ENCODE measurements at places on chromosomes 2 and 18.

GRCh38 chr2:71303849-71304248, 27.7 kb upstream of the ZNF638 start:
- no peak for DNase-seq

DNA sequence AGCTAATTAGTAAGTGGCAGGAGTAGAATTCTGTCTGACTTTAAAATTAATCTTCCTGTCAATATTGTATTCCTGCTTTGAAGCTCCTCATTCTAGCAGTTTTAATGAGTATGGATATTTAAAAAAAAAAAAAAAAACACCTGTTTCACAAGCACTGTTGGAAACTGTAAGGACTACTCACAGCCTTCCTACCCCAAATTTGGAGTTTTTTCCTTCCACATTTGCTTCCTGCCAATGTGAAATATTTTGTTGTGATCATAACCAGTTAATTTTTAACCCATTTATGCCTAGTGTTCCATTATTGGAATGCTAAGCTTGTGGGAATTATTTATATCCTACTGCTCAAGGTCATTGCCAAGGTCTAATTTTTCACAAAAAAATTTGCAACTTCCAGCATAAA, 36.1 kb upstream of the SCYGR2 start:
- no peak for DNase-seq

DNA sequence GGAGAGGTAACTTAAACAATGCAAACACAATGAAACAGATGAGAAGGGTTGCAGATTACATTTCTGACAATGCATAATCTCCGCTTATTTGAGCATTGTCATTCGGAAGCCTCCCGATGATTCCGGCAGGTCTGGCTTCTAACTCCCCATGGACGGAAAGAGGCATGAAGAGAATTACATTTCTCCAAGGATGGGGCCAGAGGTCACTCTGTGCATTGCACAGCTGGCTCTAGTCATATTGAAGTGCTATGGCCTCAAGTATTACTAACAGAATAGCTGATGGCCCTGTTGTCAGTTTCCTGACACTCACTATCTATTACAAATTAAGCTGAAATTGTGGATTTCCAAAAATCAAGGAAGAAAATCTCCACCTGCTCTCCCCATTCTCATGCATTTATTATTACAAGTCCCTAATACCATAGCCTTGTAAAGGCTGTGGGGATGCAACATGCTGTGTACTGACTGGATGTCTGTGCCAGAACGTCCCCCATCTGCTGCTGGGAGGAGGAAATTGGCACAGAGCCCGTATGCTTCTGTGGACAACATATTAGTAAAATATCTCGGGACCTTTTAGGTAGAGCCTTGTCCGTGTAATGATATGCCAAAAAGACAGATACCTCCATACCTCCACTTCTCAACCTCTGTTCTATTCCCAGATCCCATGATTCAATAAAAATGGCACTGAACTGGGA, 168.1 kb downstream of the SETBP1 start:
- DNase-seq: no peak

DNA sequence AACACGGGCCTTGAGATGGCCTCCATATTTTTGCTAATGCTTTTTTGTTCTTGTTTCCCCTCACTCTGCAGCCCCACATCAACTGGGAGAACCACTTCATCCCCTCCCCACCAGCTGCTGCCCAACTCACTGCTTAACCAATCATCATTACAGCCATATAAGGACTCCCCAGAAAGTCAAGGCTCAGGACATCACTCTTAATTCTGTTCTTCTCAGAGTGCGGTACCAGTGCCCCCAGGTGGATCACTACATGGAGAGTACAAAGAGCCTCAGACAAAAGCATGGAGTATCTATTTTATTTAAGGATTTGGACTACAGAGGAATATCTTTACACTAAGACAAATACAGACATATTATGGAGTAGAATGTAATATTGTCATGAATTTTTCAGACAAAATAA, 340.6 kb downstream of the PAX3 start:
- no peak for DNase-seq

DNA sequence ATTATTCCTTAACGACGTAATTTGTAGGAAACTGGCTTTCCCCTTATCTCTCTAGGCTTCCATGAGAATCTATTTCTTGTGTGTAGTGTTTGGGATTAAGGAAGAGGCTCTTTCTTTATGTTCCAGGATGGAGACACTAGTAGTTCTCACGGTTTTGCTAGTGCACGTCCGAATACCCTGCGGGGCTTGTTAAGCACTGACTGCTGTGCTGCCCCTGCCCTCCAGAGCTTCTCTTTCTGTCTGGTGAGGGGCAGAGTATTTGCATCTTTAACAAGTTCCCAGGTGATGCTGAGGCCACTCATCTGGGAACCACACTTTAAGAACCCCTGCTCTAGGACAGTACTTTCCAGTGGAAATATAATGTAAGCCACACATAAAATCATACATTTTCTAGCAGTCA, 76.4 kb downstream of the SPATS2L start:
- no peak for DNase-seq

DNA sequence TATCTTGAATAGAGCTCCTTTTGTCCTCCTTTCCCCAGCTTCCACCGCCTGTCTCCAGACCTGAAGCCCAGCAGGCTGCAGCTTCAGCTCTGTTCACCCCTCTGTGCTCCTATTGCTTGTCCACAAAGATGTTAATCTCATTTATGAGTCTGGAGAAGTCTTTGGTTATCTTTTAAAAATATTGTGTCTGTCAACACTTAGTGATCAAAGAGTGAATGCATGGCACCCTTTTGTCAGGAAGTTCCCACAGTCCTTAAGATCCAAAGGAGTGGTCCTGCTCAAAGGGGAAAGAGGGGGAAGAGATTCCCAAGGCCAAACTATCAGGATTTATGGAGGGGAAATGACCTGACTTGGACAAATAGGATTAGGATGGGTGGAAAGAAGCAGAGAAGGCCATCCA, 118.9 kb downstream of the ACAA2 start:
- DNase-seq: no peak

GRCh38 chr2:95384854-95385569, 17.5 kb upstream of the FAHD2A start:
- DNase-seq: no peak

DNA sequence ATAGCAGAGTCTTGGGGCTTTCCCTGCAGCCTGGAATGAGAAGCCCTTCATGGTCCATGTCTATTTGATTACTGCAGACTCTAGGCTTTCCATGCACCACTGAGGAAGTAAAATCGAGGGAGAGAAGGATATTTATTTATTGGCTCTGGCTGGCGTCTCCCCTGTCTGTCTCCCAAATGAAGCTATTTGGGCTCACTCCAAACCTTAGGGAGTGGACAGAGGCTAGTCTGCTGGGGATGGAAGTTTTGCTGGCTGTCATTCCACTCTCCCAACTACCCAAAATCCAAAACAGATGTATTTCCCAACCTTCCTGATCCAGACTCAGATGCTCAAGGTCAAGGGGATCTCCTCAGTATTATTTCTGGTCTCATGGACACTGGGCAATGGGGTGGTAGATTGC, 33.7 kb downstream of the TMEM17 start:
- no peak for DNase-seq

DNA sequence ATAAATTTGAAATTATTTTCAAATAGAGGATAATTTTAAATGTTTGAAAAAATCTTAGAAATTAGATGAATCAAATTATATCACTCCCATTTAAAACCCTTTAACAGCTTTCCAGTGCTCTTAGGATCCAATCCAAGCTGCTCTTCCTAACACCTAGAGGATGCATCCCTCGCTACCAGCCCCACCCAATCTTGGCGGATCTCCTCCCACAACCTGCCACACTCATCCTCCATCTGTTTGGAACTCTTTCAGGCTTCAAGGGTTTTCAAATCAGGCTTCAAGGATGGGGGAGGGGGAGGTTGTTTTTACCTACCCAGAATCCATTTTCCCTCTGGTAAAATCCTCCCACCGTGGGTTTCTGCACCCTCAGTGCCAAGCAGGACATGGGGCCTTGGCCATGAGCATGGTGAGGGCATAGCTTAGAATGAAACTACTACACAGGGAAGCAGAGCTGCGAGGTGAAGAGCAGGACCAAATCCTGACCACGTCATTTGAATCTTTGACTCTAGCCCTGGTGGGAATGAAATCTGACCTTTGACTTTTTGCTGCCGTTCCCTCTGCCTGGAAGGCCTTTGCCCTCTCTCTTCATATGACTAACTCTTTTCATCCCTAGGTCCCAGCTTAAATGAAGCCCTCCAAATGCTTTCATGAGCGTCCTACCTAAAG, 113.0 kb upstream of the MAPRE2 start:
- DNase-seq: no peak

DNA sequence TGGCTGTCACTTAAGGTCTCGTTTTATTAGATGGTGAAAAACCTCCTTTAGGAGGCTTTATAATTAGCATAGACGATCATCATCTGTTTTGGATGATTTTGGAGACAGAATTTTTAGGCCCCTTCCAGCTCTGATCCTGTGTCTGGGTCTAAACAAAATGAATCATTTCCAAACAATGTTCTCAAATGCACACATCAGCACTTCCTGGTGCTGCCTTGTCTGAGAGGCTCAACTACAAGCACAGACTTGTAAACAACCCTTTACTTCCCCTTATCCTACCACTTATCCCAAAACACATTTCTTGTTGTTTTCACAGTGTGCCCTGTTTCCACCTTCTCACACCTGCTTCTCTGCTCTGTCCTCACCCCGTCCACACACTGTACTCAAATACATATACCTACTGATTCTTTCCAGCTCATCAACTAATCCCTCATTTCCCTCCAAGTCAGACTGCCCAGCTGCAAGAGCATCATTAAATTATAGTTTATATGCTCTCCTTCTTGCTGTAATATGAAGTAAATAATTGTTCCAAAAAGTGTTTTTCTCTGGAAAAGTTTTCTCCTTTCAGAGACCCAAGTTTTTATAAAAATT, 71.2 kb upstream of the COL3A1 start:
- DNase-seq: no peak

DNA sequence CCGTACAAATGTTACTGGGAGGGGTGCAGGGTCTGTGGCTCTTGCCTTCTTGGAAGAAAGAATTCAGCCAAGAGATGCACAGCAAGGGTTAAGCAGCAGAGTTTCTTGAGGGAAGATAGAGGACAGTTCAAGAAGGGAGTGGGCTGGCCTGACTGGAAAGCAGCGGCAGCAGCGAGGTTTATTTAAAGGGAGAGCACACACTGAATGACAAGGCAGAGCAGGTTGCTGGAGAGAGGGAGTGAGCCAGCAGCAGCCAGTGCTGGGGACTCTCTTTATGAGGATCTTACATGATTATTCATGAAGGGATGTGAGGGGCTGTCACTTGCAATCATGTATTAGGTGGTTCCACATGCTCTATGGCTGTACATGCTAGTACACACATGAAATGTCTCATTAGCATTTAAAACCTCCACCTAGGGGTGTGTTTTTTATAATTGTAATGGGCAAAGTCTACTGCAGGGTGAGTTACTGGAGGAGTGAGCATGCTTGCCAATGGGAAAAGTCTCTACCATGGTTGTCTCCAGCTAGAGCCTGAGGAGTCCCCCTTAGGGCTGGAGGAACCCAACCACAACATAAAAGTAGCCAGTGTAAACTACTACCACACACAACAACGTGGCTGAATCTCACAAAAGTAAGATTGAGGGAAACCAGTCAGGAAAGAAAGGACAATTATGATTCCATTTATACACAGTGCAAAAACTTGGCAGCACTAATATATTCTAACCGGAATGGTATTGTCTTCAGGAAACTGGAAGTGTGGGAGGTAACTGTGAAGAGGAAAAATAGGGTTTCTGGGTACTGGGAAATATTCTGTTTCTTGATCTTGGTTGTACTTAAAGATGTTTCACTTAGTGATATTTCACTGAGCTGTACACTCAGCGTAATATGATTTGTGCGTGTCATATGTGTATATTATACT, 87.6 kb upstream of the FAM110C start:
- no peak for DNase-seq

DNA sequence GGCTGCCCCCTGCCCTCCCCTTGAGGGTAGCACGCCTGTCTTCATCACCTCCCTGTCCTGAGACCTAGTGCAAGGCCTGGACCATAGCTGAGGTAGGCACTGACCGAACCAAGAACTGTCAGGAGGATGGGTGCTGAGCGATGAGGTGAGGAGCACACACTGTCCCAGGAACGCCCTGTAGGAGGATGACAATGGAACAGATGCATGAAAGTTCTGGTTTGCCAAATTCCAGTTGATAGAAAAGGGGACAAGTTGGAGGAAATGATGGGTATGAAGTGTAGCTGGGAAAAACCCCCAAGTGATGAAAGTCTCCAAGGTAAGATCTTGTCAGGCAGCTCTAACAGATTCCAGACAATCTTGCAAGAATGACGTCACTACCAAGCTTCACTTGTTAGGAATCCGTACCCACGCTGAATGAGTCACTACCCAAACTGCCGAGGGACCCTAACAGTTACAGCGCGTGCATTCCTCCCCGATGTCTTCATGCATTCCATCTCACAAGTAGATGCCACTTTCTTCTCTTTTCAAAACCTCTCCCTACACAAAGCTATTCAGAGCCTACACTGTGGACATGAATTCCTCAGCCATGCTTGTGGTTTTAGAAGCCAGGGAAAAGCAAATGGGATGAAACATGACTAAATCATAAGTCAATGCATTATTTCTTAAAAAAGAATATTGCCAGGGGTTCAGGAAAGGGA, 27.6 kb downstream of the MRPL33 start:
- DNase-seq: no peak

GRCh38 chr2:33287507-33288005, 188.9 kb upstream of the RASGRP3 start:
- no peak for DNase-seq
